ENCODE measurements at places on chromosomes 16 and 17.
A peak's percentile ranks its signal among the peaks of the same experiment; 100 is the strongest.

- no peak for DNase-seq
Observed at GRCh38 chr16:48413272-48413671, 28.1 kb upstream of the SIAH1 start.

GRCh38 chr17:7956228-7956965 is 24.4 kb downstream of the CNTROB start:
- no peak for DNase-seq

GRCh38 chr16:24815021-24815420 is 30.7 kb upstream of the SLC5A11 start:
- DNase-seq: no peak

DNA sequence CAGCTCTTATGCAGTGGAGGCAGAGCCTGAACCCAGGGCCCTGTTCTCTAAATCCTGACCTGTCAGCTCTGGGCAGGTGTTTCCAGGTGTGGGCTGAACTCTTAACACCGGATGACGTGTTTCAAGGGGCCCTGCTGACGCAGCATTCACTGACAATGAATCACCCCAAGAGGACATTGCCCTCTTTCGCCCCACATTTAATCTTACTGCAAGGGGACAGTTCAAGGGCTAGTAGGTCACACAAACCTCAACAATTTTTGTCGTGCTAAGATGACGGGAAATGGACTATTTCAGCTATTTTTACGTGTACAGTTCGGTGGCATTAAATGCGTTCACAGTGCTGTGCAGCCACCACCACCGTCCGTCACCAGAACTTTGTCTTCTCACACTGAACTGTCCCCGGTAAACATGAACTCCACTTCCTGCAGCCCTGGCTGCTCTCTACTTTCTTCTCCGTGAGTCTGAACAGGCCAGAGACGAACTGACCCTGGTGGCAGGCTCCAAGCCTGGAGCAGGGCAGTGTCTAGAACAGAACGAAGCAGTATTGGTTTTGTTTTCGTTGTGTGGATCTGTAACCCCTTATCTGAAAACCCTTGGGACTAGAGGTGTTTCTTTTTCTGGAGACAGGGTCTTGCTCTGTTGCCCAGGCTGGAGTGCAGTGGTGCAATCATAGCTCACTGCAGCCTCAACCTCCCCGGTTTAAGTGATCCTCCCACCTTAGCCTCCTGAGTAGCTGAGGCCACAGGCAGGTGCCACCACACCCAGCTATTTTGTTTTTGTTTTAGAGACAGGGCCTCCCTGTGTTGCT is 88.4 kb upstream of the CIBAR2 start:
- DNase-seq: no peak

- DNase-seq: no peak
Observed at GRCh38 chr17:7729816-7730215, 12.3 kb downstream of the DNAH2 start.

GRCh38 chr16:50198802-50199403 is 45.8 kb downstream of the TENT4B start:
- no peak for DNase-seq

DNA sequence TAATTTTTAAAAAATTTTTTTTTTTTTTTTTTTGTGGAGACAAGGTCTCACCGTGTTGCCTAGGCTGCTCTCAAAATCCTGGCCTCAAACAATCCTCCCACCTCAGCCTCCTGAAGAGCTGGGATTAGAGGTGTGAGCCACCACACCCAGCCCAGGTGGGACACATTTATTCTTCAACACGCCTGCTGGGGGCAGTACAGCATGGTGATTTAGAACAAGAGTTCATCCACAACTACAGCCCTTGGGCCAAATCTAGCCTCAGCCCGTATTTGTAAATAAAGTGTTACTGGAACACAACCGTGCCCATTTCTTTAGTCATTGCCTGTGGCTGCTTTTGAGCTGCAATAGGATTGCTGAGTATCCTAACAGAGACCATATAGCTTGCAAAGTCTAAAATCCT is 92.8 kb downstream of the KATNIP start:
- no peak for DNase-seq

- DNase-seq: no peak
Observed at GRCh38 chr16:7090628-7091115, 242.0 kb upstream of the RBFOX1 start.

DNA sequence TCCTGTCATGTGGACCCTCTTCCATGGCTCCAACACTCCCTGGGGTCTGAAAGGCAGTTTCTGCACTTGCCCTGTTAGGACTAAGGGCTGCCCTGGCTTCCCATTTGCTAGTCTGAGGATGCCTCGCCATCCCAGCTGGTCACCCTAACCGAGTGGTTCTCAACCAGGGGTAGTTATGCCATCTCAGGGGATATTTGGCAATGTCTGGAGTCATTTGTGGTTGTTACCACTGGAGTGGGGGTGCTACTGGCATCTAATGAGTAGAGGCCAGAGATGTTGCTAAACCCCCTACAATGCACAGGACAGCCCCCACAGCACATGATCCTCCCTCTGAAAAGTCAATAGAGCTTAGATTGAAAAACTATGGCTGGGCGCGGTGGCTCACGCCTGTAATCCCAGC is 26.9 kb upstream of the CDH1 start:
- no peak for DNase-seq

GRCh38 chr16:67216612-67217490 is 10.1 kb upstream of the TMEM208 start:
- DNase-seq: no peak

GRCh38 chr17:28643983-28644786 is 773 bp downstream of the BLTP2 start:
- peak; percentile 16 for DNase-seq

DNA sequence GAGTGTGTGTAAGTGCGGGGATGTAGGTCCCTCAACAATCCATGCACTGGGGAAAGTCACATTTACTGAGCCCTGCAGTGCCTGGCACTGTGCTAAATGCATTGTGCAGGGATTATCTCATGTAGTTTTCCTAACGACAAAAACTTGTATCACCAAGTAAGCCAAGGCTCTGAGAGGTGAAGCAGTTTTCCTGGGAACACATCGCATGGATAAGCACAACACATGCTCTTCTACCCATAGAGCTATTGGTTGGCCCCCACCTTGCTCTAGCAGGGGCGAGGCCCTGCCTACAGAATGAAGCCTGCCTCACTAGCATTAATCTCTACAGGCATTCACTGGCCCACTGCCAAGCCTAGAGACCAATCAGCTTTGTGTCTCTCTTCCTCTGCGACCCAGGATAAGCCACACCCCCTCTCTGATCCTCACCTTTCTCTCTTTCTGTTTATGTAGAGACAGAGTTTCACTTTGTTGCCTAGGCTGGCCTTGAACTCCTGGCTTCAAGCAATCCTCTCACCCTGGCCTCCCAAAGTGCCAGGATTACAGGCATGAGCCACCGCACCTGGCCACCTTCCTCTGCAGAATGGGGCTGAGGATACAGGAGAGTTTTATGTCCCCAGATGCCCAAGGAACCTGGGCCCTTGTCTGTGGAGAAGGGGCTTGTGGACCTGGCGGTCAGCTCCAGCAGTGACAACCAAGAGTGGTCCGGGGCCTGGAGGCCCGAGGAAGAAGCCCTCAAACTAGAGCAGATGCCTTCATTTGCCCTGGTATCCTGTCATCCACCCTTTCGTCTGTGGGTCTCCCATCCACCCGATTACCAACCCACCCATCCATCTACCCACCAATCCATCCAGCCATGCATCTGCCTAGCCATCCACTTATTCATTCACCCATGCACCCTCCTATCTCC is 12.8 kb downstream of the CDH16 start:
- no peak for DNase-seq

GRCh38 chr17:49574323-49574781 is 1.3 kb upstream of the NXPH3 start:
- DNase-seq: no peak

DNA sequence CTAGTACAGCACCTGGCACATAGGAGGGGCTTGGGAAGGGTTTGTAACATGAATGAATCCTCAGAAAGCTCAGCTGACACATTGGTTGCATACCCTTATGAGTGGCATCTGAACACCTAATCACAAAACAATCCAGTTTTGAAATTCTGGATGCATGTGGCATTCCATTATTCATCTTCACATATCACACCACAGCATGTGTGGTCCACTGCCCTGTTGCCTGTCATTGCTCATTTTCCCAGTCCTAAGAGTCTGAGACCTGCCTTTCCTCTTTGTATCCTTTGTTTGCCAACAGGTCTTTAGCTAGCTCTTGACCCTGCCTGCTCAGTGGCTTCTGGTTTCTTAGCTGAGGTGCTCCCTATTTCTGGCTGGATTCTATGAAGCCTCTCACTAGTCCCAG is 170.8 kb upstream of the ASIC2 start:
- DNase-seq: no peak

- no peak for DNase-seq
Observed at GRCh38 chr16:89599451-89599858, 14.0 kb upstream of the DPEP1 start.

DNA sequence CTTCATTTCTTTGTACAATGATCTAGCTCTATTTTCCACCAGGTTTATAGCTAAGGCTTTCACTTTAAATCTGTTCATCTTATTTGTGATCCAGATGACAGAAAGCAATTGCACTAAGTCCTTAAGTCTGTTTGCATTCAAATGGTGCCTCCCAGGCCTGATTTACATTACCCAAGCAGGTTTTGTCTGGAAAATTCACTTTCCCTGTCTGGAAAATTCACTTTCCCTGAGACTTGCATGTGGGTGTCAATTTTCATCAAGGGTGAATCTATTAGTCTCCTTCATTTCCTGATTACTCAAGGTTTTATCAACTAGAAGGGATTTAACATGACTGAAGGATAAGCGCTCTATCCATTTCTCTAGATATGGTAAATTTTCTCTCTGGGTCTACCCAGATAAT is 1480.2 kb upstream of the GOT2 start:
- DNase-seq: no peak

DNA sequence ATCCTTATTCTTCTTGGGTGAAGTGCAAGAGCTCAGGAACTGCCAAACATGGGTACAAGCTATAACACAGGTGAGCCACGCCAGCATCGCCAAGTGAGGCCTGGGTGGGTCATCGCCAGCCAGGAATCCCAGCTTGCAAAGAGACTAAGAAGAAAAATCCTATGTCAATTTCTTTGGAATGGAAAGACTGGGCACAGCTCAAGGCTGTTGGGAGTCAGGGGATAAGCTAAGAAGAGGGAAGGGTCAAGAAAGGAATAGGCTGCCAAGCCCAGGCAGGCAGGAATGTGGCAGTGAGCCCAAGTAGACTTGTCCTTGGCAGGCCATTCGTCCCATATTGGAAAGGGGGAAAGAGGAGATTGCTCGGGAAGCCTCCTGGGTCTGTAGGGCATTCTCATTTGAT is 191.4 kb upstream of the CDH5 start:
- DNase-seq: no peak

DNA sequence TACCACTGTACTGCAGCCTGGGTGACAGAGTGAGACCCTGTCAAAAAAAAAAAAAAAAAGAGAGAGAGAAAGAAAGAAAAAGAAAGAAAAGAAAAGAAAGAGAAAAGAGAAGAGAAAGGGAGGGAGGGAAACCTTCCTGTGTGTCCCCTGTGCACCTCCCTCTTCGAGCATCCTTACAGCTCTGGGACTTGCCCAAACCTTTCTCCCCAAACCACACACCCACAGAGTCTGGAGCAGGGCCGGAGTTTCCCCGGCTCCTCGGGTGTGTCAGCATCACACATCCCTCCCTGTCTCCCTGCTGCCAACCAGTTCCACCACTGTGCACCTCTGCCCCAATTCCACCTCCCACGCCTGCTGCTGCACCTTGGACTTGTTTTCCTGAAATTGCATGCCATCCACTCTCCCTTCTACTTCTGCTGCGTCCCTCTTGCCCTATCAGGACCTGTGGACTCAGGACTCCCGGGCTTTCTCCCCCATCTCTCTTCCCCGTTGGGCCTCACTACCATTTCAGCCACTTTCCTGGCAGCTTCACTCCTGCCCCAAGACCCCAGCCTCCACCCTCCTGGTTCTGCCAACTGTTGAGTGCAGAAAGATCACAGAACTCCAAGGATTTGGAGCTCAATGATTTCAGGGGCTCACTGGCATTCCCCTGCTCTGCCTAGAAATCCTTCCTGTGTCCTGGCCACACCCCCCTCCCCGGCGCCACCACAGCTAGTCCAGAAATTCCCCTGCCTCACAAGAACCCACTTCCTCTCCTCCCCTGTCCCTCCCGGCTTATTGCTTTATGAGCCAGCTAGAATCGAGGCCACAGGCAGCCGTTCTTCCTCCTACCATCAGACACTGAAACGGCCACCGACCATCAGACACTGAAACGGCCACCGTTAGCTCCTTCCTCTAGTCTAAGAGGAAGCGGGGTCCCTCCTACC is 3.7 kb upstream of the CDK3 start:
- no peak for DNase-seq

DNA sequence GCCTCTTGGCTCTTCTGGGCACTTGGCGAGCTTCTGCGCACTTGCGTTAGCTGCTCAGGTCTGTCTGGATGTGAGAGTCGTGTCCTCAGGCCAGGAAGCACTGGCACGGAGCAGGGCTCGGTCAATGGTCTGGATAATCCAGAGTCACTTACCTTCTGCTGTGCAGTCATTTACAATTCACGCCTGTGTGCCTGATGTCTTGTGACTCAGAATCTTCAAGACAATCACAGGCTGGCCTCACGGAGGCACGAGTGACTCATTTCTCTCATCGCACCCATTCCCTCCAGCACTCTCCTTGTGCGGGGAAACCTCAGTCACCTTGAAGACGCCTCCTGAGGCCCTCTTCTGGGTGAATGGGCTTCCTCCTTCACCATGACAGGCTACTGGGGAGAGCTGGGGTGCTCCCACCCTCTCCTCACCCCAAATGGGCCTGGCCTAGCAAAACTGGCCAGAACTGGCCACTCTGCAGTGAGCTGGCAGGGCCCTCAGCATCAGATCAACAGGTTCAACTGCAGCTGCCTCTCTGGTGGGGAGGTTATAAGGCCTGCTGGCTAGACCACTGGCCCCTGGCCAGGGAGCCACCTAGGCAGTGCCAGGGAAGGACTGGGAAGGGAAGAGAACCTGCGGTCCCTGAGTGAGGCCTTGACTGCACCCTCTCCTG is 1.9 kb upstream of the CAPN15 start:
- peak; percentile 71 for DNase-seq

GRCh38 chr17:31112001-31112661 is 17.4 kb downstream of the NF1 start:
- no peak for DNase-seq

DNA sequence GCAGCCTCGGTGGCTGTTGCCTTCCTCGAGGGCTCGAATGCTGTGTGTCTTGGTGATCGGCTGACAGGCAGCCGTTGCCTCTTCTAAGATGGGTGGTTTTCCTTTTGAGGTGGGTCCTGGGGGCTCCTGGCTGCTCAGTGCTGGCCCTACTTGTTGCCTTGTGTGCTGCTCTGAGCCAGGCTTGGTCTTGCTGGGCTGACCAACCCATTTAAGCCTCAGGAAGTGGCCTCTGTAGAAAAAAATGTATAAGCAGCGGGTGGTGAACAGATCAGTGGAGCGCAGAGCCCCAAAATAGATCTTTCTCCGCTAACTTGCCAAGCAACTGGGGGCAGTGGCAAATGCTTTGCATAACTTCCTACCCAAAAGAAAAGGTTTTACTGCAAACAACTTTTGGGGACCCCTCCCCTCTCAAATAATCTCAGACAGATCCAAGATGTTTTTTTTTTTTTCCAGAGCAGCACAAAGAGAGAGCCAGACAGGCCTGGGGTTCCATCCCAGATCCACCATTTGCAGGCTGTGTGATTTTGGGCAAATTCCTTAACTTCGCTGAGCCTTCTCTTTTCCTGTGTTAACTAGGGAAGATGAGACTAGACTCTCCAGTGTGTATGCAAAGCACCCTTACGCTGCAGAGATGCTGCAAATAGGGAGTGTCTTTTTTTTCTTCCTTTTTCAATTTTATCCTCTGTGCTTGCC is 42.5 kb downstream of the PLCG2 start:
- DNase-seq: no peak

GRCh38 chr17:16915752-16916556 is 56.0 kb downstream of the TNFRSF13B start:
- DNase-seq: peak; percentile 8
